ENCODE measurements at places on chromosomes 16 and 17.

DNA sequence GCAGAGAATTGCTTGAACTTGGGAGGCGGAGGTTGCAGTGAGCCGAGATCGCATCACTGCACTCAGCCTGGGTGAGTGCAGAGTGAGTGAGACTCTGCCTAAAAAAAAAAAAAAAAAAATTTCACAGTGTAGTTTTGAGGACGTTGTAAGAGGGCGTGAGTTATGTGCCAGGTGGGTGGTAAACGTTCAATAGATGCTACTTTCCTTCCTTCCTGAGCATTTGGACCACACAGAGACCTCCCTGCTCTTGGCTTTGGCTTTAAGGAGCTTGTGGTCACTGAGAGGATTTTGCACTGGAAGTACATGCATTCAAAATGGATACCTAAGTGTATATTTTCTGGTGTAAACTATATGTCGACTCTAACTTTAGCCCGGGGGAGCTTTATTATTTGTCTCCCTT lies 30.5 kb downstream of the SOST start:
- DNase-seq, result no peak

DNA sequence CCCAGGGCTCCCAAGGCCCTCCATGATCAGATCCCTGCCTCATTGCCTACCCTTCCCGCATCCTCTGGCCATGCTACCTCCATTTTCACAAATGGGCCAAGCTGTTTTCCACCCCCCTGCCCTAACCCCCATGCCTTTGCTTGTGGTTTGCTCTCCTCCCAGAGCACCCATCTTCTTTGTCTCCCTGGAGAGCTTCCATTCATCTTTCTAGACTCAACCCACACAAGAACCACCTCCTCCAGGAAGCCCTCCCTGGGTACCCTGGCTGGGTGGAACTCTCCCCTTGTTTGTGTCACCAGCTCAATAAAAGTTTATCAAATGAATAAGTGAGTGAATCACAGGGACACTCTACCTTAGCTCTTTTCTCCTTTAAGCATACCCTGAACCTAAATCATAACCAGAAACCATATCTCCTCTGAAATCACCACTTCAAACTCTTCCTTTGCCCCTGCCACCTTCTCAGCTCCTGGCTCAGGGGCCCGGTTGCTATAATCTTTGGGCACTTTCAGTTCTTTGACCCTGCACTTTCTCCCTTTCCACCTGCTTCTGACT lies 2.9 kb upstream of the SCN4A start:
- DNase-seq, result no peak

DNA sequence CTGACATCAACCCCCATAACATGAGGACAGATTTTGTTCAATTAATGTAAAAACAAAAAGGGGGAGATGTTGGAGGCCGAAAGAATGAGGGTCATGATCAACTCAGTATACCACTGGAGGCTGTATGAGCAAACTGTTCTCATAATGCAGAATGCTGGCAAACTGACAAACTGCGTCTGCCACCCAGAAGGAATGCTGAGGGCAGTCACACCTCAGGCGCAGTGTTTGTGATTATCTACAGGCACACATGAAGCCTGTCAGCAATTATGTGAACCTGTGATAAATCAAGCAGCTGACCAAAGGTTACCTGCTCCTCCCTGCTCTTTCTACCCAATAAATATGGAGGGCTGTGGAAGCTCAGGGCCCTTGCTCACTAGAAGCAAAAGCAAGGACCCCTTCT lies 27.3 kb downstream of the CD300LG start:
- no peak for DNase-seq

- no peak for DNase-seq
Observed at GRCh38 chr17:50047083-50047482, 8.8 kb upstream of the ITGA3 start.

DNA sequence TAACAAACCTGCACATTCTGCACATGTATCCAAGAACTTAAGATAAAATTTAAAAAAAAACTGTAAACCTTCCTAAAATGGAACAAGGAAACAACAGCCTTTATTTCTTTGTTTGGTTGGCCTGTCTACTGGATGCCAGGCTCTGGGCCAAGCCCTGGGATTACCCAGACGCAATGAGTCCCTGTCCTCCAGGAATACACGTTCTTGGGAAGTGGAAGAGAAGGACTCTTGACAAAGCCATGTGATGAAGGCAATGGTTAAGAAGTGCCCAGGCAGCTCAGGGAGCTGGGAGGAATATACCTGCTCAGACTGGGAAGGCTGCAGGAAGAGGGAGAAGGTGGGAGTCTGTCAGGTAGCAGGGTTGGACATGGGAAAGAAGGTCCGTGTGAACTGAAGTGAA lies 115.4 kb downstream of the AXIN2 start:
- DNase-seq, result no peak

DNA sequence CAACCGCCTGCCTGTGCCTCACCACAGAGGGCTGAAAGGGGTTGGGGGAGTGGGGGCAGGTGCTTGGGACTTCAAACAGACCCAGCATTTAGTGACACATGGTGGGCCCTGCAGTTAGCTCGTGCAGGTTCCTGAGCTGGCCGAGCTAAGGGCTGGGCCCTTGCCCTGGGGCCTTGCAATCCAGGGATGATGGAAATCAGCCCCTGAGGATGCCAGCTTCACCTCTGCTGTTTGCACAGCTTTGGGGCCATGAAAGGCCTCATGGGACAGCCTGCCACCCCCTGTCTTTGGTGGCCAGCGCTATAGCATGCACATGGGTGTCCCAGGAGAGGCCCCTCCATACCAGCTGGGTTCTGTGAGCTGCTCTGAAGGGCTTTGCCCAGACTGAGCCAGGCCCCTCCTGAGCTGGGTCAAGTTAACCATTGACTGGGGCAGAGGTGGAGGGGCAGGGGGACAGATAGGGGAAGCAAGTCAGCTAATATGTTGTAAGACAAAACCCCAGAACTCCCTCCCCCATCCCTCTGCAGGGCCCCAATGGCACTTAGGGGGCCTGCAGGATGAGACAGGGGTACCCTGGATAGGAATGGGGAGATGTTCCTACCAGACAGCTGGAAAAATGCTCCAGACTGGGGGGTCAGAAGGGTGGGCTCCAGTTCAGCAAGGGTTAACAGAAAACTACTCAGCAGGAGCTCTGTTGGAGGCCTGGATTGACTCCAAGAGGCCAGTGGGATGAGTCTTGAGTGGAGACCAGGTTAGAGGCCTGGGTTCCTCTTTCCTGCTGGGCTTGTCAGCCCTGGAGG lies 692 bp downstream of the PRR15L start:
- DNase-seq, result no peak

GRCh38 chr16:15942931-15943690 lies 6.3 kb upstream of the ABCC1 start:
- no peak for DNase-seq

- no peak for DNase-seq
Observed at GRCh38 chr16:12614662-12615278, 188.9 kb downstream of the CPPED1 start.

GRCh38 chr16:26982422-26982821 lies 84.3 kb upstream of the C16orf82 start:
- no peak for DNase-seq

GRCh38 chr16:1278477-1278876 lies 22.6 kb downstream of the TPSD1 start:
- DNase-seq, result no peak

DNA sequence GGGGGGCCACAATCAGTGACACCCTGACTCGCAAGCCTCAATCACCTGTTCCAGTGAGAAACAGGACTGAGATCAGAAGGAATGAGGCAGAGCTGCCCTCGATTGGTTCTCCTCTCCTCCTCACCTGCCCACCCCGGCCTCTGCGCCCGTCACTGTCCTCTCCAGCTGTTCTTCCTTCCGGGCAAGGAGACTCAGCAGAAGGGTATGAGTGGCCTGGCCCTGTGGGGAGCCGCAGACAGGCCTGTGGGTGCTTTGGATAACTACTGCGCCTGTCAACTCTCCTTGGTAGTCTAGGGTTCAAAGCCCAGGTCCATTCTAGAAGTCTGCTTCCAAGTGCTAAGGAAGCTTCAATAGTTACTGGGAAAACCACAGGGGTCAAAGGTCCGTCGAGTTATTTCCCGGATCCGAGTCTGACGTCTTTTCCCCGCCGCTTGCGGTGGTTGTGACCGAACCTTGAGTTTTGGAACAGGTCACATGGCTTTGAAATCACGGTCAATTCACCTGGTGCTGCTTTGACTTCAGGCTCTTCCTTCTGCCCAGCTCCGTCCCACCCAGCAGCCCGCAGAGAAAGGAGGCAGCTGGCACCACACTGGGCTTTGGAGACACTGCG lies 8.3 kb downstream of the CARD14 start:
- no peak for DNase-seq

GRCh38 chr17:64133546-64134215 lies 3.7 kb upstream of the ERN1 start:
- DNase-seq, result no peak

GRCh38 chr17:79830763-79831264 lies 8.4 kb downstream of the CBX4 start:
- no peak for DNase-seq

GRCh38 chr17:32659419-32659842 lies 172.6 kb downstream of the CDK5R1 start:
- DNase-seq, result no peak

DNA sequence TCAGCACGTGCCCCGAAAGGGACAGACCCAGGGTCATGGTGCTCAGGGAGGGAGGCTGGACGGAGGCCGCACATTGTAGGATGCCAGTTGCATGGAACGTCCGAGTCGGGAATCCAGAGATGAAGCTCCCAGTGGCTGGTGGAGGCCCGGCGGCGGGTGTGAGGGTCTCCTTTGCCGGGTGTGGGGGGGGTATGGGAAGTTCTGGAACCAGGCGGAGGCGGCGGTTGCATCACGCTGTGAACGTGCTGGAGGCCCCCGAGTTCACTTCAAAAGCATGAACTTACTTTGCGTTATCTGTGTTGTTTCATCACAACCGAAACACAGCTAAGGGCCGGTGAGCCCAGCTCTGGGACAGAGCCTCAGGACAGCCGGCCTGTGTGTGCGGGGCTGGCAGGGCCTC lies 73.4 kb upstream of the GNG13 start:
- DNase-seq, result no peak

GRCh38 chr16:27820646-27821345 lies 242.7 kb downstream of the GSG1L start:
- no peak for DNase-seq

- DNase-seq, result peak; percentile 95
Observed at GRCh38 chr16:77469634-77470033, 34.8 kb upstream of the ADAMTS18 start.

DNA sequence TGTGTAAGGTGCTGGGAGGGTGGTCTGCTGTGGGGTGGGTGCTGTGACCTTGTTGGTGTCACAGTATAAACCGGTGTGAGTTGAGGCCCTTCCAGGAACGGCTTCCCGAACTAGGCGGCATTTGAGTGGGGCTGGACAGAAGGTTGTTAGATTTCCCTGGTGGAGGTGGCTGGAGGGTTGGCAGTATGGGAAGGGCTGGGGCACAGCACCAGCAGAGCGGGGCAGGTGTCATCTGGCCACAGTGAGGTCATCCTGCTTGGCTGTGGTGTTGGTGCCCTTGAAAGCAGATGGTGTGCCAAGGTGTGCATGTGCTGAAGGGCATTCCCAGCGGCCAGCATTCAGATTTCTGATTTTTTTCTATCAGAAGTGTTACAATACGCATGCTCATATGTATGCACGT lies 28.1 kb downstream of the BANP start:
- no peak for DNase-seq

DNA sequence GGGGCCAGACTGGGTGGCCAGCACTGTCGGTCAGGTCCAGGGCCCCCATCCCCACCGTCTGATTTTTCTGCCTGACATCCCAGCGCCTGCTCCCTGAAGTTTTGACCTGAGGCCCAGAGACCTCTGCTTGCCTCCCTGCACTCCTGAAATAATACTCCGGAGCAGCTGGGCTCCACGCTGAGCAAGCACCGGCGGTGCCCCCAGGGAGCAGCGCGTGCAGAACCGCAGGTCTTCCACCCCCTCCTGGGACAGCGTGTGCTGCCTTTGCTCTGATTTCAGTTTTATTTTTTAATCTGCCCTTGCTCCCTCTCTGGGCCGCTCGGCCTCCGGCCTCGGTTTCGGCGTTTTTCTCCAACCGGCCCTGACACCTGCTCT lies 132.4 kb upstream of the GSE1 start:
- DNase-seq, result no peak

DNA sequence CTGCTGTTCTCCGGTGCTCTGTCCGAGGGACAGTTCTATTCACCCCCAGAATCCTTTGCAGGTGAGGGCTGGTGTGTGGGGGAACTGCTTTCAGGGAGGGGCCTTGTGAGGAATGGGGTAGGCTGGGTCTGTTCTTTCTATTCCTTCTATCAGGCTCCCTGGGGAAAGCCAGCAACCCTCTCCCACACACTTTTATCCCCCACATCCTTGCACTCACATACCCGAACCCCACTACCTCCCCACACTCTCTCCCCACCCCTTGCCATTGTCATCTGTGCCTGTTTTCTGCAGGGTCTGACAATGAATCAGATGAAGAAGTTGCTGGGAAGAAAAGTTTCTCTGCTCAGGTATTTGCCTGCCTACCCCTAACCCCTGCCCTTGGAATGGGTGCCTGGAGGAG lies 6.4 kb upstream of the TCAP start:
- DNase-seq, result no peak

GRCh38 chr17:65593855-65594845 lies 32.7 kb upstream of the AXIN2 start:
- DNase-seq, result no peak

DNA sequence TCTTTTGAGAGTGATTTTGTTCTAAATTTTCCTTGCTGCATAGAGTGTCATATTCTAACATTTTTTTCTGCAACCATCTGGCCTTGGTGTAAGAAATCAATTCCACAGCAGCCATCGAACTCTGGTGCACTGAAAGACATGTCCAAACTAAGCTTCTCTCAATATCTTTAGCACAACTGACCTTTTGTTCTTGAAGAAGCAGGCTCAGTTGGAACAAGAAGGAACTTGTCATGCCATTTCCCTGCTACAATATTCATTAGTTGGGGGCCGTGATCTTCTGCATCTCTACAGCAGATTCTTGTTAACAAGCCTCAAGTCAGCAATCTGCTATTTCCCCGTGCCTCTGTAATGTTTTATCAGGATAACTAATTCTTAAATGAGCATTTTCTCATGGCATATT lies 1305.6 kb downstream of the CDH11 start:
- DNase-seq, result no peak

GRCh38 chr16:86578611-86579267 lies 390 bp downstream of the FOXL1 start:
- DNase-seq, result no peak

DNA sequence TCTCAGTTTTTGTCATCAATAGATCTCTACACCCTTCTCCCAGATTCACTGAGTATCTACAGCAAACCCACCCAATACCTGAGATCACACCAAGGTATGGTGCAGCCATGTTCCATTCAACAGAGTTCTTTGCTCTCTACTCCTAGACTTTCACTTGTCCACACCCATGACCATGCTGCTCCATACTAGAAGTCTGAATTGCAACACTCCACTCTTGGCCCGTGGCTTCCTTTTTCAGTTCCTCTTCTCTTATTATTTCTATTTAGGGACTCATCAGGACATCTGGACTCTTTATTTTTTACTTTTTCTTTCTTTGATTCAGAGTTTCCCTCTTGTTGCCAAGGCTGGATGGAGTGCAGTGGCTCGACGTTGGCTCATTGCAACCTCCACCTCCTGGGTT lies 37.1 kb downstream of the YWHAE start:
- DNase-seq, result no peak

- no peak for DNase-seq
Observed at GRCh38 chr17:50183421-50183994, 17.7 kb downstream of the SGCA start.
